ENCODE measurements at places on chromosomes 3 and 15.

DNA sequence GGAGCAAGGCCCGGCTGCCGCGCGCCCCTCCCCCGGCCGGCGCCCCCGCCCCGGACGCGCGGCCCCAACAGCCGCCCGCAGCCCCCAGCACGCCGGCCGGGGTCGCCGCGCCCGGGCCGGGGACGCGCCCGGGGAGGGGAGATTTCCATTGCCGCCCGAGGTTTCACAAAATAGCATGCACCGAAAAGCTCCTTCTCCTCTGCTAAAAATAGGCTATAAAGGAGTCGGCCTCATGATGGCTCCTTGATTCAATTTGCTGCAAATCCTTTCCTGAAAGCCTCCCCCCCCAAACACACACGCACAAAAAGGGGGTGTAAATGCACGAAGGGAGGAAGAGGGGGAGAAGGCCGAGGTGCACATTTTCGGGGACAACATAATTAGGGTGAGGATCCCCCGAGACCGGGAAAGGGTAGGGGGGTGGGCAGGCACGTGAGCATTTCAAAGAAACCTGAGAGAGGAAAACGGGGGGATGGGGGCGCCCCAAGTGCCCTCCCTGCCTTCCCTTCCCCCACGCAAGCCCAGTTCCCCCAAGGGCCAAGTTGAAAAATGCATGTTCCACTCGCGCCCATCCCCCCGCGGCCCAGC is 734 bp downstream of the TBL1XR1 start:
- no peak for DNase-seq

DNA sequence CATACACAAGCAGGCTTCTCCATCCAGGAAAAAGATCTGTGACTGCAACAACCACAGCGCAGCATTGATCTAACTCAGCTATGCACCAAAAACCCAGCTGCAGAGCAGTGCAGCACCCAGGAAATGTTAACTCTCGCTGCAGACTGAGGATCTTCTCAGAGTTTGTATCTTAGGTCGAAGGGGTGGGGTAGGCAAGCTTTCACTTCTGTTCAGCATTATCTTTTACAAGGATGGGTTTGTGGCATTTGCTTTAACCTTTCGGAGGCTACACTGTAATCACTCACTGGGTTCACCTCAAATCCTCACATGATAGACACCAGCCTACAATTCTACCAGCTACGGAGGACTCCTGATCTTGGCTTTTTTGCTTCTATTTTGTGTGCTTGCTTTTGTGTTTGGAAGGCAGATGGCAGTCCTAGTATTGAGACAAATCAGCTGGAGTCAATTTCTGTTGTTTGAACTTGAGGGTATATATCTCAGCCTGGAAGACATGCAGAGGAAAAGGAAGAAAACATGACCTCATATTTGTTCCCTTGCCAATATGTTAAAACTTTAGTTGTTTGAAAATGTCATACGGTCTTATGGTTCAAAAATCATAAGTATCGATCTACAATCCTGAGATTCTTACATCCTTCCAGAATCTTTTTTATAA is 25.2 kb downstream of the LRRK1 start:
- DNase-seq = no peak

DNA sequence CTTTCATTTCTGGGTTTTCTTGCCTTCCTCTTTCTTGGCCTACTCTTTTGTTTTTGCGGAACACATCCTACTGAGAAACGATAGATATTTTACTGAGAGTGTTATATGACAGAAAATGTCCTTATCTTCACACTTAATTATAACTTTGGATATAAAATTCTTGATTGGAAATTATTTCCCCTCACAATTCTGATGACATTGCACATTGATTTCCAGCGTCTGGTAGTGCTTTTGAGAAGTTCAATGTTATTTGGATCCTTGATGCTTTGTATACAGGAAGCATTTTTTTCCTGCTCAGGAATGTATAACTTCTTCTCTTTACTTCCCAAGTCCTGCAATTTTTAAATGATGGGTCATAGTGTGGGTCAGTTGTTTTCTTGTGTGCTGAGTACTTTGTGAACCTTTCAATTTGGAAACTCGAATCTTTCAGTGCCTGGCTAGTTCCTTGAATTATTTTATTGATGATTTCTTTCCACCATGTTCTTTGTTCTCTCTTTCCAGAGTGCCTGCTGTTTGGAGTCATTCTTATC is 183.9 kb downstream of the PDCD6IP start:
- no peak for DNase-seq

DNA sequence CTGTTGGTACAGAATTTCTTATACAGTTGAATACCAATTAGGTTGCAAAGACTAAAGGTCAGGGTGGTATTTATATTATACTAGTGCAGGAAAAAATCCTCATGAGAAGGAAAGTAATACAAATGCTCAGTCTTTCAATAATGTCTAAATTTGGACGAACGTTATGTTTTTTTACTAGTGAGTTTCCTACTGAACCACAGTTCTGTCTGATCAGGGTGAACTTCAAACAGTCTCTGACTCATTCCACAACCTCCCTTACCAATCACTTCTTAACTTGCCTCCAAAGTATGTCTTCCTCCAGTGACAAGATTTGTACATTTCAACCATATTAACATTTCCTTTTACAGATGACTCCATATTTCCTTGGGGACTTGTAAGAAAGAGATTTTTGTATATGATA is 3.4 kb downstream of the TMEM212 start:
- DNase-seq = no peak

- DNase-seq = no peak
These were observed 310.6 kb downstream of the GRM7 start for GRCh38 chr3:7171493-7171892.

- no peak for DNase-seq
These were observed 96.2 kb upstream of the ACP3 start for GRCh38 chr3:132220986-132221385.

DNA sequence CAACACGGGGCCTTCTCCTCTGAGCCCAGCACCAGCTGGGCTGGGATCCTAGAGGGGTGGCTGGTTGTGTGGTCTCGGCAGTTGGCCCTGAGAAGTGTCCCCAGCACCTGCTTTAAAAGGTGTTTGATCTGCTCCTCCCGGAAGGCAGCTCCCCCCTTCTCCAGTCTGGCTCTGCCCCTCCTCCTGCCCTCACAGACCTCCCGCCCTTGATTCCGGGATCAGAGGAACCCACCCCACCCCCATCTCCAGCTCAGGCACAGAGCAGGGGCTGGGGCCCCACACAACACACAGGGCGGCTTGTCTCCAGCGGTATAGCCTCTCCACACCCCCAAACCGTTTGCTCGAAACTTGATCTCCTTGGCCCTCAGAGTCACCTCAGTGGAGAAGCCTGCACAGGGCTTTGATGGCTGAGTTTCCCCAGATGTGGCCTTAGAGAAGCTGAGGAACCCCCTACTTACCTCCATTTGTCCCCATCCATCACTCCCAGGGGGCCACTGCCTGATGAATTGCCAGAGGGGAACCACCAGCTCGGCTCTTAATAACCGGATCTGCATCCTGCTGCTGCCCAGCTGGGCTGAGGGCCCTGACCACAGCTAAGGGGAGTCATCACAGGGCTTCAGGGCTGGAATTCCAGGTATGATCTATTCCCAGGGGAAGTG is 6.4 kb upstream of the STRA6 start:
- DNase-seq = peak; percentile 92
